ENCODE measurements at places on chromosomes 4 and X. TPM values are rescaled to one million over a fixed set of nuclear protein-coding genes. Genes with fewer than 3 reads are reported as not detected.

The SPINK2 gene
- total RNA-seq, result 1.3 TPM

The TIGD4 gene
- total RNA-seq, result 0.42 TPM

The CXorf58 gene
- total RNA-seq, result not detected

The FAM200B gene
- 13.1 TPM for total RNA-seq

The UGT2A1 gene
- not detected for total RNA-seq

- no peak for DNase-seq
These were observed 90.8 kb upstream of the SHISA3 start for GRCh38 chr4:42306221-42307109.

DNA sequence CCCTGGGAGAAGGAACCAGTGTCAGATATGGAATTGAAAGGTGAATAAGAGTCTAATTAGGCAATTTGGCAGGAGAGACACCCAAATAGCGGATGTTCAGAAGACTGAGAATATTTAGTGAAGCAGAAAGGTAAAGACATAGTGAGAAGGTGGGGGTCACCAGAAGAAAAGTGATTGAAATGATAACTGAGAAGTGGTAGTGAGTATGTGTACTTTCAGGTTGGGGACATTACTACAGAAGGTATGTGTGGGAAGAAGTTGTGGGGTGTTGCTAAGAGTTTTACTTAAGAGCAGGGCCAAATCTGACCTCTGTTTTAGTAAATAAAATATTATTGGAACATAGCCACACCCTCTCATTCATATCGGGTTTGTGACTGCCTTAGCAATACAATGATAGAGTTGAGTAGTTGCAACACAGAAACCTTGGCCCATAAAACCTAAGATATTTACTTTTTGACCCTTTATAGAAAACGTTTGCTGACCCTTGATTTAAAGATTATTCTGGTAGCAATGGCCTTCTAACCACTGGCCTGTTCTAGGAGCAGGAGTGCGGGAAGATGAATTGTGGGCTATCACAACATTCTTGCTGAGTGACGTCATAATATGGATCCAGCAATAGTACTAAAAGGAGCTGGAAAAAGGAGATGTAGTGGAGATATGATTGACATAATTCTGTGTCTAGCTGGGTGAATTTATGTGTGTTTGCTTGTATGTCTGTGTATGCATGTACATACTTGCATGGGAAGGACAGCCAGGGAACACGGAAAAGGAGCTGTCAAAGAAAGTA is 115.3 kb downstream of the HS3ST1 start:
- no peak for DNase-seq

GRCh38 chr4:174216799-174217272 is 66.6 kb downstream of the FBXO8 start:
- DNase-seq, result no peak

DNA sequence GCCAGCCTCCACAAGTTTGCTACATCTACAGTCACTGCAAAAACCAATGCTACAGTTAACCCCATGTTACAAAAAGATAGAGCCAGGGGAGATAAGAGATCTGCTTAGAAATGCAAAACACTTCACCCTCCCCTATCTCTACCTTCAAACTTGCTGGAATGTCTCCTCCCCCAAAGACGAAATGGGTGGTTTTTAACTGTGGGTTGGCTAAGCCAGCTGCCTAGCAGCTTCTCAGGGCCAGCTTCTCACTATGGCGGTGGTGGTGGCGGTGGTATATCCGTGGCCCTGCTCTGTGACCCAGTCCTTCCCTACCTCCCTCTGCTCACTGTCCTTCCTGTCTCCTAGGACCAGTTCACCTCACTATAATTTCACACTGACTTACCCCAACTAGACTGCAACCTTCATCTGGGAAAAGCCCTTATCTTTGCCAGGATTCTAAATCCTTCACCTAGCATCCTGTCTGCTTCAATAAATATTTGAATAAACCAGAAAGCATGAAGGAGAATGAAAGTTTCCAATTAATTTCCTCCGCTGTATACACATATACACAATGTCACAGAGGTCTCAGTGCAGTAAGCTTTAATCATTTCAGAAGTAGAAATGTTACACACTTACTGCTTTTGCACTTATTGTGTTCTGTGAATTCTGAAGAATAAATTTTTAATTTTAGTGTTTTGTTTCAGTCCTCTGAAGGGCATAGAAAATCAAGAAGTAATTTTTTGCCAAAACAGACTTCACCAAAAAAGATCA is 46.3 kb downstream of the SH3KBP1 start:
- peak; percentile 32 for DNase-seq

DNA sequence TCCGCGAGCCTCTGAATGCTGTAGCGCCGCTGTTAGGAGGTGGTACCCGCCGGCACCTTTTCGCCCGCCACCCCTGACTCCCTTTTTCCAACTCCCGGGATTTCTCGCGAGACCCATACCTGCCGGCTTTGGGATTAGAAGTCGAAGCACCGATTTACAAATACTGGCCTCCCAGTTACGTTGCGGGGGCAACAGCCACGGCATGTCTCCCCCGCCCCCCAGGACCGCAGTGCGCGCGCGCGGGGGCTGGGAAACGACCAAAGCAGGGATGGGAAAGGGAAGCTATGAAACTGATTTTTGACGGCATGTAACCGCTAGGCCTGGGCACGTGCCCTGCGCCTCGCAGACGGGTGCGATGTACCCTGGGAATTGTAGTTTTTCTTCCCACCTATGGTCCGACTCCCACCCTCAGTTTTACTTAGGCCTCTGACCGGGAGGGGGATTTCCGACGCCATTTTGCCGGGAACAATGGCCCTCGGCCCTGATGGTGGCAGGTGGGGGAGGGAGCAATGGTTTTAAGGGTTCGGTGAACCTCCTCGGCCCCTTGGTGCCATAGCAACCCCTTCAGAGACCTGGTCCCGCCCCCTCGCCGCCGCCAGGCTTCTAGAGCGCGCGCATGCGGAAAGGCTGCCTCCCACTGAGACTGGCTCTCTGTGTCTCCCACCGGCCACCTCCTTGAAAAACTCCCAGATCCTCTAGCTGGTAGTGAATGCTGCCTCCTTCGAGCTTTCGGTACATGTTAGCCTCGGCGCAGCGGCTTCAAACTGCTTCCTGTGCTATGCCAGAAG is 772 bp upstream of the WNK3 start:
- peak; percentile 48 for DNase-seq
